NCI-H1092 (cell line): ENCODE measurements at places on chromosomes 4 and X.

DNA sequence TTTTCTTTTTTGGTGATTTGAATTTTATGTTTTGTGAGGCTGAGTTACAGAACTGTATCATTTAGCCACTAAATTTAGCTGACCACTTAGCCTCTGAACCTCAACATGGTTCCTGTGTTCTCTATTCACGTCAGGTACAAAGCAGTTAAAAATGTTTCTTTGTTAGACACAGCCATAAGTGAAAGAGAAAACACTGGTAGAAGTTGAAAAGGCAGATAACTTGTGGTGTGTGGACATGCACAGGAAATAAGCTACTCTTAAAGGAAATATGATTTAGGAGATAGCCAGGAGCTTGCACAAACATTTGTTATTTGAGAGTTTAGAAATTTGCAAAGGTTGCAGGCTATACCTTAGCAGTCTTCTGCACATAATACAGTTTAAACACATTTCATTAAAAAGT lies 171.0 kb upstream of the RPS6KA3 start:
- no peak for DNase-seq

- DNase-seq = no peak
Measured at GRCh38 chr4:166123546-166123945, 250.5 kb downstream of the TLL1 start.

GRCh38 chr4:85210353-85210752 lies 243.9 kb upstream of the WDFY3 start:
- no peak for DNase-seq

GRCh38 chrX:3451571-3451970 lies 105.1 kb upstream of the MXRA5 start:
- DNase-seq = no peak

- DNase-seq = no peak
Measured at GRCh38 chr4:63663870-63664269, 745.4 kb downstream of the TECRL start.

DNA sequence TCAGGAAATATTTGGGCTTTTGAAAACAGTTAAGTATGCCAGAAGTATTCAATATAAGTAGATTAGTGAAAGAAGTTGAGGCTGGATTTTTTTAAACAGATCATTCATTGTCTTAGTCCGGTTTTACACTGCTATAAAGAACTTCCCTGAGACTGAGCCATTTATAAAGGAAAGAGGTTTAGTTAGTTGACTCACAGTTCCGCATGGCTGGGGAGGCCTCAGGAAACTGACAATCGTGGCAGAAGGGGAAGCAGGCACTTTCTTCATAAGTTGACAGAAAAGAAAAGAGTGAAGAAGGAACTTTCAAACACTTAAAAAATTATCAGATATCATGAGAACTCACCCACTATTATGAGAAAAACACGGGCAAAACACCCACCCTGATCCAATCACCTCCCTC lies 31.1 kb upstream of the CYLC1 start:
- DNase-seq = no peak

- DNase-seq = no peak
Measured at GRCh38 chrX:43835559-43835958, 46.7 kb downstream of the MAOB start.

DNA sequence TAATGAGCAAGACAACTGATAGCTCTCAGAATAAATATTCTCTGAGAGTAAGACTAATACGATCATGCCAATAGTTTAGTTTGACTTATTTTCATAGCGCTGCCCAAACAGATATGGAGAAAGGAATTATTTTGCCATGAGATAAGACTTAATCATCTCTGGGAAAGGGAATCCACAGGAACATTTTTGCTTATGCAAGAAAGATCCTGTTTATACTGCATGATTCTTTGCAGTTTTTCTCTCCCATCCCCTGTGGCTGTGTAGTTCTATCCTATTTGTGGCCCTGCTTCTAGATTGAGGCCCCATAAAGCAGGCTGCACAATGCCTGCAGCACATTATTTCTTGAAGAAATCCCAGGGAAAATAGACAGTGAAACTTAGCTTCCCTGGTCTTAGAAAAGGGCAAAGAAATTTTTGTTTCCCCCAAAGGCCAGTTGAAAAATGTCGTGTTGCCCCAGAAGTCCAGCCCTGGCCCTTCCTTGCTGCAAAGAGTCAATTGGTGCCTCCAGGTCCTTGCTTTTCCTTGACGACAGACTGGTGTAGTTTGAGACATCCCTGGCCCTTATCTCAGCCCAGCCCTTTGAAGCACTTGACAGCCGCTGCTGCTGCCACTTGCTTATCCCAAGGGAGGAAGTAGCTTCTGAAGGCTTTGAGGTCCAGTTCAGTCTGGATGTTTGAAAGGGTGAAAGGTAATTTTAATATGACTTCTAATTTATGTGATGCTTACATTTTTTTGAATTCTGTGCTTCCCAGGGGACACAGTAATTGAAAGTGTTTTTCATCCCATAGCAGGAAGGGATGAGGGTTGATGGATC lies 45.0 kb upstream of the SH3RF1 start:
- no peak for DNase-seq

- no peak for DNase-seq
Measured at GRCh38 chr4:41524425-41524824, 13.5 kb upstream of the LIMCH1 start.

DNA sequence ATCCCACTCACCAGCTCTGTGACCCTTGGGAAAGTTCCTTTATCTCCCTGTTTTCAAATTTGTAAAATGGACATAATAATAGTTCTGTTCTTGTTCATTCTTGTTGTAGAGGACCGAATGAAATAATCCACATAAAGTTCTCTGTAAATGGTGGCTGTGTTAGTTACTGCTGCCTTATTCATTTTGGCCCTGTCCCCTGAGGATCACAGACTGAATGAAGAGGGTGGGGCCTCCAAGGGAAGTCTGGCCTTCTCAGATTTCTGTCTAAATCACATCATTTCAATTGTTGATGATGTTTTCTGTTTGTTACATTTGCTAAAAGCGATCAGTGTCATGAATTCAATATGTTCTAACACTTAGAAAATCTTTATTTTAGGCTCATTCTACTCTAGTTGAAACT lies 117.9 kb downstream of the PPEF1 start:
- DNase-seq = no peak

- no peak for DNase-seq
Measured at GRCh38 chr4:8261851-8262535, 7.6 kb upstream of the HTRA3 start.

- DNase-seq = peak; percentile 36
Measured at GRCh38 chr4:10173037-10173753, 56.6 kb upstream of the WDR1 start.

DNA sequence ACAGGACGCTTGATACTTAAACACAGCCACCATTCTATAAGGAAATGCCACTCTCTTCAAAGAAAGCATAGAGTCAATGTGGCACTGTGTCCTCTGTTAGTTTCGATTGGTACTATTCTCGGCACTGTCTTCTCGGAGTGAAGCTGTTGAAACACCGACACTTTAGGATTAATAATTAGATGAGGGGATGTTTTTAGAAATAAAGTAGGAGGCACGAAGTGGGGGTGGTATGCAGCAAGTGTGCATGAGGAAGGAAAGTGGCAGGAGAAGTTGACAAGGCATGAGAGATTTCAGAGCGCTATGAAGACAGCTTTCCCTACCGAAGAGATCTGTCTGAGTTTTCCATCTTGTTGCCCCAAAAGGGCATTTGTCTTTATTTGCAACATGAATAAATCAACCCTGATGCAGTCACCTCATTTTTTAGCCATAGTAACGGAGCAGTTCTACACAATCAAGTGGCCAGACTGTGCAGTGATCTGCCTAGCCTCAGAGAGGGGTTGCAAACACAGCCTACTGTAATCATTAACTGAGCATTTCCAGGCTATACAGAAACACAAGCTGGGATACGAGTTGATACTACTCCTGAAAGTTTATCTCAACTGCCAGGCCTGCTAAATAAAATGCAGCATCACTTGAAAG lies 8.3 kb downstream of the GPRIN3 start:
- no peak for DNase-seq

DNA sequence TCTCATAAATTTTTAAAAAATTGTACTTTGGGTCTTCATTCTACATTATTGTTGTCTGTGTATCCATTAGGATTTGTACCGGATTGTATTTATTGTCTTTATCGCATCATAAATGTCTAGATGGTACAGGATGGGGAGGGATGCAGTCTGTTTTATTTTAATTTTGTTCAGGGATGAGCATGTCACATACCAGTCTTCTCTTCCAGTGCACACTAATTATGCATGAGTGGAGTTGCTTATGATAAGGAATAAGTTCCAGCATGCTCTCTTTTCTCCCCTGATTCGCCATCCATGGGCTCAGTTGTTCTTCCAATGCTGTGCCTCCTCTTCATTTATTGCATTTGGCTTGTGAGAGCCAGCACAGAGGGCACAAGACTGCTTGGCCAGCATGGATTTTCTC lies 54.3 kb downstream of the PPEF1 start:
- no peak for DNase-seq

- DNase-seq = no peak
Measured at GRCh38 chr4:86908251-86908657, 16.0 kb upstream of the C4orf36 start.

- DNase-seq = peak; percentile 32
Measured at GRCh38 chr4:67288964-67289363, 256.3 kb downstream of the CENPC start.

- DNase-seq = no peak
Measured at GRCh38 chr4:55343887-55344286, 2.2 kb upstream of the SRD5A3 start.

- DNase-seq = no peak
Measured at GRCh38 chr4:129600898-129601297, 504.9 kb downstream of the C4orf33 start.

GRCh38 chrX:12497832-12498591 lies 293.2 kb upstream of the PRPS2 start:
- no peak for DNase-seq

DNA sequence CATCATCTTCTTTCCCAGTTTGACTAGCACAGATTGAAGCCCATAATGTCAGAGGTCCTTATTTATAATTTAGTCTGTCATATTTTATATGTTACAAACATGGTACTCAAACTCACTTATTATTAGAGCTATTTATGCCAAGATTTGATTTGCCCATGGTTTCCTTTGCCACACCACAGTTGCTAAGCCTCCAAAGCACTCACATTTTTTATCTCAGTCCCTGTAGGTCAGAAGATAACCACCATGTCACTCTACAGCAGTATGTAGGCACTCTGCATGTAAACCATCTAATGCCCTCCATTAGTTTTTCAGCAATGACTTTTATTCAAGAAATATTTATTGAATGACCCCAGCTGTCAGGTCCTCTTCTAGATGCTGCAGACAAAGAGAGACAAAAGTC lies 6.7 kb downstream of the STATH start:
- DNase-seq = no peak
